Lung (tissue), 17 donors: ENCODE measurements at places on chromosomes 5 and 9. TPM values are rescaled to one million over a fixed set of nuclear protein-coding genes. Genes with fewer than 3 reads are reported as not detected.

DNA sequence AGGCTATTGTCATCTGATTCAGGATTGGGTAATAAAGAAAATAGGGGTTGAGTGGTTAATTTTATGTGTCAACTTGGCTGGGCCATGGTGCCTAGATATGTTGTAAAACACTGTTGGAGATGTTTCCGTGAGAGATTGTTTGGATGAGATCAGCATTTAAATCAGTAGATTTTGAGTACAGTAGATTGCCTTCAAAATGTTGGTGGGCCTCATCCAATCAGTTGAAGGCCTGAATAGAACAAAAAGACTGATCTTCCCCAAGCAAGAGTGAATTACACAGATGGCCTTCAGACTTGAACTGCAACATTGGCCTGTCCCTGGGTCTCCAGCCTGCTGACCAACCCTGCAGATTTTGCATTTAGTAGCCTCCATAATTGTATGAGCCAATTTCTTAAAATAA is 401.3 kb upstream of the KIF2A start:
- DNase-seq: no peak

GABRB2 gene
- polyA plus RNA-seq: 0.28 TPM

DNA sequence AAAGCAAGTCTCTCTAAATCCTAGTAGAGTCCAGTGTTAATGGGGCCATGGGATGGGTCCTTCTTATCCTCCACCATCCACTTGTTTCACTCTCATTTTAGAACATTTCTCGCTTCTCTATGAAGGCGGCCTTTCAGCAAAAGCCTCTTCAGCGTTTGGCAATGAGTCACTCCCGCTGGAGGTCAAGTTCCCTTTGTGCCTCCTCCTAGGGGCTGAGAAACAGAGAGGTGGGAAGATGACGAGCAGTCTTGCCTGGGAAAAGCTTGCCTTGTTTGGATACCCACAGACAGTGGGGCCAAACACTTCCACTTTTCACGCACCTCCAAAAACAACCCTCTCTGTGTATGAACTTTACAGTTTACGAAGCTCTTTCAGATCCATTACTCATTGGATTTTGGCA is 168.8 kb downstream of the GABBR2 start:
- no peak for DNase-seq

GRCh38 chr9:83596899-83597504 is 25.9 kb upstream of the IDNK start:
- DNase-seq: peak; percentile 43

GRCh38 chr5:74480201-74480600 is 160.3 kb downstream of the ENC1 start:
- DNase-seq: peak; percentile 32

- DNase-seq: no peak
These were observed 32.2 kb downstream of the KCNV2 start for GRCh38 chr9:2749485-2749884.

DNA sequence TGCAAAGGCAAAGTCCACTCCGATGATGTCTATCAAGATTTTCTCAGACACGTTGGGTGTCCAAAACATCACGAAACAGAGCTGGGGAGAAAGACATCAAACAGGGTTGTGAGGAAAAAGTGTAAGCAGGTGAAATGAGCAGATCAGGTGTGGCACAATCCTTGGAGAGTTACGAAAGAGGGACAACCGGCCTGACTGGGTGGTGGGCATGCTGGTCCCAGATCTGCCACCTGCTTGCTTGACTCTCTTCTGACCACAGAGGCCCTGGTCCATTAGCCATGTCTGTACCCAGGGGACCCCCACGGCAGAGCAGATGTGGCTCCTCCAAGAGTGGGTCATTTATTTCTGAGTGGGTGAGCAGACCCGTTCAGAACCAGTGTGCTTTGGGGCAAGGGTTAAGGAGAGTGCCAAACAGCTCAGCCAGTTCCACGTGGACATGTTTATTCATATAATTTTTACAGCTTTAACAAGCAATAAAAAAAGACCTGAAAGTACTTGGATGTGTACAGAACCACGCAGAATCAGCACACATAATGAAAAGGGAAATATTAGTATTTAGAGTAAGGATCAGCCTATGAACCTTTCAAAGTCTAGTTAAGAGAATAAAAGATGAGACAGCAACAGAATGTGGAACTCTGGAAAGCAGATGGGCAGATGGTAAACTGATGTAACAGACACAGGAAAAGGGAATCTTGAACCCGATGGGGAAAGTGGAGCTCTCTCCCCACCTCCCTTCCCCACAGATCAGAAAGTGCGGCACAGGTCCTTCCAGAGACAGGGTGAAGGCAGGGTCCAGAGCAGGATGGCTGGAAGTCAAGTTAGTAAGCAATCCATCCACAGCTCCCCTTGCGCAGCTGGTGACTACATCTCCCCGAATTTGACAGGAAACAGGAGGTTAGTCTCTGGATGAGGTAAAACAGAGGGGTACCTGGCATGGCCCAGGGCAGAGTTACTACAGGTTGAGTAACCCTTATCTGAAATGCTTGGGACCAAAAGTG is 52.5 kb downstream of the OTULIN start:
- no peak for DNase-seq

TMOD1 gene
- 7.9 TPM for polyA plus RNA-seq

WHRN gene
- polyA plus RNA-seq: 3.1 TPM
